Activated naive CD4-positive, alpha-beta T cell (primary cell): ENCODE measurements at places on chromosomes 2 and 18.

- no peak for DNase-seq
These were observed 118.5 kb downstream of the AGAP1 start for GRCh38 chr2:235612181-235612950.

- peak; percentile 56 for DNase-seq
These were observed at the start of gene TTC39C for GRCh38 chr18:24014062-24014985. Gene TTC39C (plus strand): TSS chr18:24014754. CDS start chr18:24014872, 118 bp downstream.

GRCh38 chr2:24360963-24361330, 611 bp upstream of the ITSN2 start:
- DNase-seq, result no peak

- DNase-seq, result peak; percentile 58
These were observed 472 bp downstream of the SLC20A1 start for GRCh38 chr2:112646102-112646719.

DNA sequence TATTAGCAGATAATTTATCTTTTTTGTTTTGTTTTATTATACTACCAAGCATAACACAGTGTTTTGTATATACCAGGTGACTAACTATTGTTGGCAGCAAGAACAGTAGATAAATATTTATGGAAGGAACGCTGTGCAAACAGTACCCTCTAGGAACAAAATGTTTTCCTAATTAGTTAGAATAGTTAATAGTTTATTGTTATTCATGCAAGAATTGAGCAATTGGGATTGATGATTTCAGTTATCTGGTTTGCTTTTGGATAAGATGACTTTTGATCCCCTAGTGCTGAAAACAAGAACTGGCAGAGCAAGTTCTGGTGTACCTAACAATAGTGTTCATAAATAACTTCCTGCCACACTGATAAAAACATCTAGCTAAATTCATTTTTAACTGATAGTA, 323.3 kb downstream of the TGIF1 start:
- DNase-seq, result no peak

DNA sequence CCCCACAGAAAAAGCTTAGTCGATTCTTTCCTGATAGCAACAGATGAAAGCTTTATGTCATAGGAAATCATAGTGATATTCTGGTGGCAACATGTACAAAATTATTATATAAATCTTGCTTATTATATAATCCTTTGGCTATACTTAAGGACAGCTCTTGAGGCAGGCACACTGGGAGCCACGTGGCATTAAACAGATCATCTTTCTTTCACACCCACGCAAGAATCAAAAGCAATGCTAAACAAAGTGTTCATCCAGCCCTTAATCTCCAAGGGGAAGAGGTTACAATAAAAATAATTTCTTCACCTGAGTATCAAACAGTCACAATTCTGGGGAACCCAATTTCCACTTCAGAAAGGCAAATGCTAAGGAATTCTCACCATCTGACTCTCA, 57.8 kb downstream of the CYB5A start:
- no peak for DNase-seq

DNA sequence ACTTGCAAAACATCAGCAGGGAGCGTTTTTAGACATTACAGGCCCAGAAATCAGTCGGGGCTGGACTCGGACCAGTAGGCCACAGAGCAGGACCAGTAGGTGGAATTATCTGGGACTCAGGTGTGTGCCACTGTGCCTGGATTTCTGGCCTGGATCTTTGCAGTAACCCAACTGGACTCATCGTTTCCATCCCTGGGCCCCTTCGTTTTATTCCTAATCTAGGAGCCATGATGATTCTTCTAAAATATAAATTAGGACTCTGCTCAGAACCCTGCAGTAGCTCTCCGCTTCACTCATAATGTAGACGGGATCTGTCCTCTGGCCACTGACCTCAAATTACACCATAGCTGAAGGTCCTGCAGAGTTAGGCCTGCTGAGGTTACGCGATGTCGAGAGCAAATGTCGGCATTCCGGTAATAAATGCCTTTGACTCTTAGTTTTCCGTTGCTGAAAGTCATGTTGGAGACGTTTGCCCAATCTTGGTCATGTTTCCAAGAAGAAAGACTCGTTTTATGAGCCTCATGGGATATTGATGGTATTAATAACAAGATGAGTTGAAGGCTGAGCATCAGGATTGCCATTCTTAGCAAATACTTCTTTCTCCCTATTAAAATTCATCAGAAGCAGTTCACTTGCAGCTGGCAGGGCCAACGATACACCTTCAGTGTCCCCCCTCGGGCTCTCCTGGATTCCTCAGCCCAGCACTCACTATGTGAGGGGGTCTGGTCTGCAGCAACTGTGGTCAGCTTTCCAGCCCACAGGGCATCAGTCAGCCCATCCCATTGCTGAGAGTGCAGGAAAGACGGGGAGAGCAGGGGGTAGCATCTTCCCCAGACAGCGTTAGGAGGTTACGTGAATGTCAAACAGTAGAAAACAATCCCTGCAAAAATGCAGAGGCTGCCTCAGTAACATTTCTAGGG, 39.9 kb upstream of the KLF11 start:
- DNase-seq, result no peak

GRCh38 chr2:42084231-42084671, 36.4 kb downstream of the PKDCC start:
- DNase-seq, result no peak

DNA sequence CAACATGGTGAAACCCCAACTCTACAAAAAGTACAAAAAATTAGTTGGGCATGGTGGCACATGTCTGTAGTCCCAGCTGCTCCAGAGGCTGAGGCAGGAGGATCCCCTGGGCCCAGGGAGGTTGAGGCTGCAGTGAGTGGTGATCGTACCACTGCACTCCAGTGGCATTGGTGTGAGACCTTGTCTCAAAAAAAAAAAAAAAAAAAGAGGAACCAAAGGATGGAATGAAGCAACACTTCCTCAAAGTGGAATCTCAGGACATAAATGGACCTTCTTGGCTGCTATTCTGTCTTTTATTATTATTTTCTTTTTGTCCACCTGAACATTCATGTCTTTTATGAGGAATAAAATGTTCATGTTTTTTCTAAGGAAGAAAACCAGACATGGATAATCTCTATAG, 13.7 kb downstream of the GEMIN6 start:
- no peak for DNase-seq

DNA sequence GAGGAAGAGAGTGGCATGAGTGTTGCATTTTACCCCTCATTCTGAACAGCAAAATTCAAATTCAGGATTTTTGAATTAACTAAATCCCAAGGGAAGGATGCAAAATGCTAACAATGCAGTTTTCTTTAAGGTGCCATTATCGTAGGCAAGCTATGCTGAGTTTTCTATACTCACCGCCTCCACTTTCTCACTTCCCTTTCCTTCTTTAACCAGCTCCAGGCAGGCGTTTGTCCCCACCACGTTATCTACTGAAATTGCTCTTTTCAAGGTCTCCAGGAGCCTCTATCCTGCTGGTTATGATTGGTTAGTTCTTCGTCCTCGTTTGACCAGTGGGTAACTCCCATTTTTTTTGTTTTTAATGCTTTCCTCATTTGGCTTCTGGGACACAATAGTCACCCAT, 1.8 kb upstream of the CPO start:
- no peak for DNase-seq

GRCh38 chr2:182435754-182436153, 8.9 kb upstream of the PDE1A start:
- no peak for DNase-seq

DNA sequence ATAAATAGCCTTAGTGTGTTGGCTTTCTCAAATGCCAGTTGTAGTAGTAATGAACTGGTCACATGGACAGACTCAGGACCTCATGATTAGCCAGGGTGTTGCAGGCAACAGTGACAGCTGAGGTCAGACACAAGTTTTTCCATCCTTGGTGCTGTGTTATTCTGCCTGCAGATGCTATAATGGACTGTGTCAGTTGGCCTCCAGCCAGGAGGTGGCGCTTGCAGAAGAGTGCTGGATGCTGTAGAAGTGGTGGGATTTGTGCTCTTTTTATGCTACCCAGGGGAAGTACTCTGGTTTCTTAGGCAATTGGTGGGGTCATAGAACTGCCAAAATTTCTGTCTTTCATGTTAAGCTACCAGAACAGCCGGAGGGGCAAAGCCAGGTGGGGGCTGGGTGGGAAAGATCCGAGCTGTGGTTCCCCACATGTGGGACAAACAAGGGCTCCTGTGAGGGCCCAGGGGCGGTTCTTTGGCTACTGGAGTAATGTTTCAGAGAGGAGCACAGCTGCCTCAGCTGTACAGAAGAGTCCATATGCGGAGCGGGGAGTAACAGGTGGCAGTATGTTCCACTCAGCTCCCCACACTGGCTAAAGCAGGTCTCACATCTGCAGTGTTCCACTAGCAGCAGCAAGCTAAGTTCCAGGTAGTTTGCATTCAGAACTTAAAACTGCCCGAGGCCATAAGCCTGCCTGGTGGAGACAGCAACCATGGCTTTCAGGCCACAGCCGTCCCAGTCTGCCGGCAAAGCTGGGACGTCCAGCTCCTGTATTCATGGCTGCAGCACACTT, 104.4 kb downstream of the GULP1 start:
- no peak for DNase-seq

DNA sequence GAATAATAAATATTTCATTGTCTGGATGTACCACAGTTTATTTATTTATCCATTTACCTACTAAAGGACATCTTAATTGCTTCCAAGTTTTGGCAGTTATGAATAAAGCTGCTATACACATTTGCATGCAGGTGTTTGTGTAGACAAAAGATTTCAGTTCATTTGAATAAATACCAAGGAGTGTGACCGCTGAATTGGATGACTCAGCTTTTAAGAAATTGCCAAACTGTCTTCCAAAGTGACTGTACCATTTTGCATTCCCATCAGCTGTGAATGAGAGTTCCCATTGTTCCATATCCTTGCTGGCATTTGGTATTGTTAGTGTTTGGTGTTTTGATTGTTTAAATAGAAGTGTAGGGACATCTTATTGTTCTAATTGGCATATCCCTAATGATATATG, 36.2 kb upstream of the FMNL2 start:
- no peak for DNase-seq

DNA sequence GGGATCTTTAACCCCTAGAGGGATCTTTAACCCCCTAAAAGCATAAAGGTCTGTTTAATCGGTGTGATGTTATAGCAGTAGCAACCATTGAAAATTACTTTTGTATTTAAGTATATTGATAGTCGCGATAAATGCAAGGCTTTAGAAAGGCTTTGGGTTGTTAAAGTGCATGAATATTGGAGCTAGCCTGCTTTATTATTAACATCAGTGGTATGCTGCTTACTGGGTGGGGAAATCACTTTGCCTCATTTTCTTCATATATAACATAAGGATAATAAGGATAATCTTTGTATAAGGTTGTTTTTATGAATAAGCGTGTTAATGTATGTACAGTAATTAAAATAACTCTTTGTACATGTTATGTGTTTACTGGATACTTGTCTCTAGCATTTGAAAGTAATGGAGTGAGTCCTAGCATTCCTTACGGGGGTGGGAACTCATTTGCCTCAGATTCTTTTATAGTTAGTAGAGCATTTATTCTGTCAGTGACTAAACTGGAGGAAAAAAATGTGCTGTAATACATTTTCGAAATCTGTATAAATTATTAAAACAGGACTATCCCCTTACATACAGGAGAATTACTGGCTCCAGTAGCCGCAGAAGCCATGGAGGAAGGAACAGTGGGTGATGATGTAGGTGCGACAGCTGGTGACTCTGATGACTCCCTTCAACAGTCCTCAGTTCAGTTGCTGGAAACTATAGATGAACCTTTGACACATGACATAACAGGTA, 122.2 kb downstream of the BIRC6 start:
- DNase-seq, result no peak
